ENCODE measurements at places on chromosomes 3 and 15.

DNA sequence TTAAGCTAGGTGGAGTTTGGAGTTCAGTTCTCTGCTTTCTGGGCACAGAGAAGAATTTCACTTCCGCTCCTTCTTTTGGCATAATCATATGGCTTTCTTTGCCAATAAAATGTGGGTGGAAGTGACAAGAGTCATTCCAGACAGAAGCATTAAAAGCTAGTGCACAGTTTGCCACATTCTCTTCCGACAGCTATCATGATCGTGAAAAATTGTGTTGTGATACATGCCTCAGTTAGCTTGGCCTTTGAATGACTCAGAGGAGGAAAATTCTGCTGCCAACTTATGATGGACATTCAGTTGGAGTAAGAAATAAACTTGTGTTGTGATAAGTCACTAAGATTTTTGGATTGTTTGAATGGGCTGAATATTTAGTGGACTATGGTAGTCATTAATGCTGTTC is 291.7 kb upstream of the SATB1 start:
- no peak for DNase-seq

GRCh38 chr3:179955809-179956208 is 80.9 kb downstream of the PEX5L start:
- no peak for DNase-seq

DNA sequence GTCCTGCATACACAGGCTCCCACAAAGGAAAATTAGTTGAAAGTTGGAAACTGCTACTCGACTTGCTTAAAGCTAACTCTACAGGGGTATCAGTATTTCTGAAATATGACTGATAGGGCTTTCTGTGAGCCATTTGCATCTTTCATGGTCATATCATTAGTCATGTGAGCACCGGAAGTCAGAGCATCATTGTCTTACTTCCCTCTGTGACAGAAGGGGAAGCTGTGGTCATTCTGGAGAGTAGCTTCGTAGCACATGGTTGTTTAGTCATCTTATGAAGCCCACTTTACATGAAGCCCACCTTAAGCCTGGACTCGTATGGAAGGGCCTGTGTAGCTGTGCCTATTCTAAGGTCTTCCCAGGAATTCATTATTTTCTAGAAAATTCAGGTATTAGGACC is 69.0 kb downstream of the COL6A5 start:
- no peak for DNase-seq

DNA sequence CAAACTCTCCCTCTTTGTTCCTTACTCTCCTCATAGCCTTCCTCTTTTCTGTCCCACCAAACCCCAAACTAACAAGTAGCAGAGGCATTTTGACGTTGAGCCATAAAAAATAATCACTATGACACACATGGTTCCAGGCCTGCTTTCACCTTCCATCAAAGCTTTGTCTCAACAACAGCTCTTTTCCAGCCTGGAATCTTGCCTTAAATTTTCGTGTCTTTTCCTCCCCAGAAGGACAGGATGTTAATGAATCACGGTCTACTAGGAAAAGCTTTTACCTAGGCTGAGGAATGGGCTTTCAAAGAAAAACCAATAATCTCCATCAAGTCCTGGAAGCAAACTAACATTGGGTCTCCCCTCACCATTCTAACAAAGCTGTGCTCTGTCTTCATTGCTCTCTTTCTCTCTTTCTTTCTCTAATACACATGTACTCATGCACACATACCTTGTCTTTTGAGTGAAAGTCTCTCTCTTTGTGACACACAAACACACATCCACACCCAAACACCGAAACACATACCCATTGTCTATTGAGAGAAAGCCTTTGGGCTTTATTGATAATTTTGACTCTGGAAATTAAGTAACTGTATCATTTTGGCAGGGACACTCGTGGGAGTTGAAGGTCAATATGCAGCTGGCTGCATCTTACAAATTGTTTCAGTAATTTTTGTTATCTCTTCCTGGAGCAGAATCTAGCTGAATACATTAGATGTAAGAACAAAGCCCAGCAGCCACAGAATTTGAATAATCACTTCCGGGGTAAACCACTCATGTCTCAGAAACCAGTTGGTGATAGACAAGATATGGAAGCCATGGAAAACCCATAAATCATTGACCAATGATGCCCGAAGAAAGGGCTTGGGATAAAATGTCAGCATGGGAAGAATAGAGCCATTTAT is 107.4 kb upstream of the SLC4A7 start:
- DNase-seq: no peak

All from SIG-M5 (cell line).